ENCODE measurements at places on chromosomes 2 and 18.

DNA sequence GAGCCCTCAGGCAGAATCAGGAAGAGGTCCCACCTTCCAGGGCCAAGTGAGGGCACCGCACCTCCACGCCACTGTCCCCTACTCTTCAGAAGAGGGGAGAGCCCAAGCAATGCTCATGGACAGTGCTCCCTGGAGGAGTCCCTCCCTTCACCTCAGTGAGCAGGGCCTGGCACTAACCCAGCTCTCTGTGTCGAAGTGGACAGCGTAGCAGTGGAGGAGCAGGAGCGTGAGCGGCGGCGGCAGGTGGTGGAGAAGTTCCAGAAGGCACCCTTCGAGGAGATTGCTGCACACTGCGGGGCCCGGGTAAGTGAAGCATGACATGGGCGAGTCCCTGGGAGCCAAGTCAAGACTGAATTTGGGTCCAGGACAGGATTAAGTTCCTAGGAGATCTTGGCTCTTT, 16.7 kb downstream of the POMC start:
- DNase-seq: no peak

GRCh38 chr2:69304656-69305055, 82.4 kb downstream of the GFPT1 start:
- DNase-seq: no peak

GRCh38 chr2:27202854-27203253, 9.0 kb upstream of the ATRAID start:
- no peak for DNase-seq

GRCh38 chr2:95026471-95027368, 1.2 kb downstream of the MAL start:
- DNase-seq: no peak

- no peak for DNase-seq
Observed at GRCh38 chr2:233201258-233202013, 50.0 kb upstream of the ATG16L1 start.

- peak; percentile 26 for DNase-seq
Observed at GRCh38 chr2:84781942-84782716, 98.8 kb downstream of the TRABD2A start.

DNA sequence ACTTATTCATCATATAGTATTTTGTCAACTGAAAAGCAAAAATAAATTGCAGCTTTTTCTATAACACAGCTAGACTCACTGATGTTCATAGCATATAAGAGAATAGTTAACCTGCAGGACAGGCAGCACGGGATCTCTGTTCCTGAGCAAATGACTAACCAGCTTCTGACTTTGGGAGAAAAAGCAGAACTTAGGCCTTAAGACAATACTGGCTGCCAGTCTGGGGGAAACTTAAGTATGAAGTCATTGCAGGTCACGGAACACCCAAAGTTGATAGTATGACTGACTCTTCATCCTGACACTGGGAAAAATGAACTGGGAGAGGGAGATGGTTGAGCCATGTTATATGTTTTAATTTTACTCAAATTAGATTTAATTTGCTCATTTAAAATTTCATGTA, 113.0 kb downstream of the DPP4 start:
- DNase-seq: no peak

Measured in activated CD4-positive, CD25-positive, alpha-beta regulatory T cell treated with anti-CD3 and anti-CD28 coated beads, Interleukin-2, amount 50 U/mL, for 16 hours (primary cell).